ENCODE measurements at places on chromosomes 6 and 20. TPM values are rescaled to one million over a fixed set of nuclear protein-coding genes. Genes with fewer than 3 reads are reported as not detected.

The ENPP5 gene
- 10.3 TPM for total RNA-seq

The EPHA7 gene
- total RNA-seq: 1.2 TPM

The FHL5 gene
- total RNA-seq: 15.0 TPM

The RGS17 gene
- total RNA-seq: 0.64 TPM

- no peaks in the 10 kb centered on the region for H3K27me3 ChIP-seq
- DNase-seq: no peak
- peak overlapping the region; percentile 46 for H3K4me3 ChIP-seq
Observed at GRCh38 chr6:170167657-170168159, 123.2 kb downstream of the DLL1 start.

- H3K4me1 ChIP-seq: peaks cover 18% of the 10 kb centered on the region
- peak; percentile 26 for DNase-seq
- no peaks in the 10 kb centered on the region for H3K27me3 ChIP-seq
- H3K27ac ChIP-seq: no peak overlapping the region
- H3K4me3 ChIP-seq: no peak overlapping the region
Observed at GRCh38 chr20:58942549-58942948, 38.5 kb upstream of the NELFCD start.

GRCh38 chr6:105137388-105137787 lies 42.4 kb downstream of the POPDC3 start:
- no peaks in the 10 kb centered on the region for H3K4me1 ChIP-seq
- H3K27me3 ChIP-seq: no peaks in the 10 kb centered on the region
- DNase-seq: peak; percentile 18
- no peaks in the 10 kb centered on the region for H3K36me3 ChIP-seq

- DNase-seq: peak; percentile 44
- H3K4me3 ChIP-seq: no peak overlapping the region
- H3K36me3 ChIP-seq: no peaks in the 10 kb centered on the region
- no peak overlapping the region for H3K27ac ChIP-seq
Observed at GRCh38 chr6:3847521-3847920, 1.7 kb upstream of the FAM50B start.

DNA sequence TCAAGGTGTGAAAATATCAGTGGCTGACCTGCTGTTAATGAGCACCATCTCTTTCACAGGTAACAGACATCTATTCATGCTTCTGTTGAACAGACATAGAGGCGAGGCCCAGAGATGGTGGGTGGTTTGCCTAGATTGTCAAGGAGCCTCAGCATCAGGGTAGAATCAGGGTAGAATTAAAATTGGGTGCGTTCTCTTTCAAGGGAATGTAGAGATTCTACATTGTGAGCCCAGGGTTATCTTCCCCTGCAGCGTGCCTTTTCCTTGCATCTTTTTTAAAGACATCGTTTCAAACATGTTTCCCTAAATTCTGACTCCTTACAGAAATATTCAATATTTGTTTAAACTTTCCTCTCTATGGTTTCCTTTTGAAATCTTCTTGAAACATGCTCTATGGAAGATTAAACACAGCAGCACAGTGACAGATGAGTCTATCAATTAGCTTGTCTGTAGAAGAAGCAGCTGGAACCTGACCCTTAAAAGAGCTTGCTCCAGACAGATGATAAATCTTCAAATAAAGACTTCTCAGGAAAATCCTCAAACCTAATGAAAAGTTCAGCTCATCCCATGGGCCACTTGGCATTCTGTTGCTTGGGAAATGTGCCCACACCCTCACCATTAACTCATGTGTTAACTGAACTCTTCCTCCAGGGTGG lies 119.8 kb downstream of the IPCEF1 start:
- H3K27me3 ChIP-seq: no peaks in the 10 kb centered on the region
- no peaks in the 10 kb centered on the region for H3K36me3 ChIP-seq
- no peaks in the 10 kb centered on the region for H3K4me1 ChIP-seq
- no peak overlapping the region for H3K27ac ChIP-seq
- no peak for DNase-seq
- H3K4me3 ChIP-seq: no peak overlapping the region

- no peak overlapping the region for H3K4me3 ChIP-seq
- peaks cover 6% of the 10 kb centered on the region for H3K4me1 ChIP-seq
- no peak overlapping the region for H3K27ac ChIP-seq
- H3K36me3 ChIP-seq: peaks cover 13% of the 10 kb centered on the region
Observed at GRCh38 chr20:35408270-35408669, 3.5 kb downstream of the UQCC1 start.

DNA sequence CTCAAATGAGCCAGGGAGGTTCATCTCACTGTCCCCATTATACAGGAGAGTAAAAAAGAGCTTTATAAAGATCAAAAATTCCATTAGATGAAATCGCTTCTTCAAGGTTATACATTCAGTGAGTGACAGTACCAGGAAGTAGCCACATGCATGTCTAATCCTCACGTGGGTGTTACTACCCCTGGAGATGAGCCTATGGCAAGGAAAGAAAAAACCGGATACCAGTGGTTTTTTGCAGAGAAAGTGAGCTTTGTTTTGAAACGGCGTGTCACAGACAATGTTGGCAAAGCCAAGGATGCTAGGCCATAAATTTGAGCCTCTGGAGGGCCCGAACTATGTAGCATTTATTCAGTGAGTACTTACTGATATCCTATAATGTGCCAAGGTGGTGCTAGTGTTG lies 215.0 kb upstream of the RIN2 start:
- peaks cover 8% of the 10 kb centered on the region for H3K4me1 ChIP-seq
- no peaks in the 10 kb centered on the region for H3K36me3 ChIP-seq
- no peak overlapping the region for H3K4me3 ChIP-seq
- H3K27ac ChIP-seq: no peak overlapping the region

- peaks cover 13% of the 10 kb centered on the region for H3K27me3 ChIP-seq
- H3K27ac ChIP-seq: no peak overlapping the region
- DNase-seq: no peak
Observed at GRCh38 chr20:46122516-46123481, 4.7 kb downstream of the CD40 start.

GRCh38 chr6:20921578-20921977 lies 387.3 kb downstream of the CDKAL1 start:
- H3K36me3 ChIP-seq: no peaks in the 10 kb centered on the region
- H3K27me3 ChIP-seq: no peaks in the 10 kb centered on the region
- DNase-seq: peak; percentile 81

DNA sequence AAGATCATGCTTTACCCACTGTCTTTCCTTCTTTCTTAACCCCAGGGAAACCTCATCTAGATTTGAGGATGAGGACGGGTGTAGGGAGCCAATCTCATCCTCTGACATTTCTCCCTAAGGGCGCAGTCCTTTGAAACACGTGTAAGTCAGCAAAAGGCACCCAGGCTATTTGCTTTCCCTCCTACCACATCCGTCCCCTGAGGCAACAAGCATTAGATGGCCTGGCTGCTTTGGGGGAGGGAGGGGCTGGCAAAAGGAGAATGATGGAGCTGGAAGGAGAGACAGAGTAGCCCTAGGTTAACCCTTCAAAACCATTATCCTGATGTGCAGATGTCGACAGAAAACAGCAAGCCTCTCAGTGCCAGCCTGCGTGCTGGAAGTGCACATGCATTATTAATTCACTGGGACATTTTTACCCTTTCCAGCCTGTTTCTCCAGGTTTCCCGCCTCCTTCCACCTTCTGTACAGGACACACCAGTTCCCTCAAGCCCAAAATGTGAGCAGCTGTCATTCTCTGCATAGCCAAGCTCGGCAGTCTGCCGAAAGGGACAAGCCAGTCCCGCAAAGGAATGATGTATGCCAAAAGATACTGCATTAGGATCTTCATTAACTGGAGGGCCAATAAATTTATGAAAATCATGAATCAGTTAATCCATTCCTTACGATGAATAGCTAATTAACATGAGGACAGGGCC lies 547.2 kb downstream of the CD83 start:
- no peak for DNase-seq
- H3K27me3 ChIP-seq: no peaks in the 10 kb centered on the region
- no peaks in the 10 kb centered on the region for H3K36me3 ChIP-seq
- H3K27ac ChIP-seq: no peak overlapping the region
- H3K4me1 ChIP-seq: no peaks in the 10 kb centered on the region
- no peak overlapping the region for H3K4me3 ChIP-seq

- H3K4me3 ChIP-seq: no peak overlapping the region
- DNase-seq: no peak
- H3K27ac ChIP-seq: no peak overlapping the region
- peaks cover 16% of the 10 kb centered on the region for H3K27me3 ChIP-seq
- H3K4me1 ChIP-seq: peaks cover 12% of the 10 kb centered on the region
Observed at GRCh38 chr20:1888796-1889463, 6.3 kb upstream of the SIRPA start.

DNA sequence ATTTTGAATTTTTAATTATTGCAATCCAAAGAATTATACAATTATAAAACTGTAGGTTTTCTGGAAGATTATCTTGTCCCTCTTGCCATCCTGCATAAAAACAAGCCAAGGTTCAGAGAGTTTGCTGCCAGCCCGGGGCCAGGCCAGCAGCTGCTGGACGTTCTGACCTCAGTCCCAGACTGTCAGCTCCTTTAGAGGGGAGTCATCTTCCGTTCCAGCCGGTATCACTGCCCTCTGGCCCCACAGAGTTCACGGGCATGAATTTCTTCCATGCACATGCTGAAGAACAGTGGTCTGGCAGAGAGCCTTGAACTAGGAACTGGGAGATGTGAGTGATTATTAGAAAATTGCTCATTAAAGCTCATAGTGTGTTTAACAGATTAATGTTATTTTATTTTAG lies 130.4 kb upstream of the QKI start:
- H3K4me1 ChIP-seq: no peaks in the 10 kb centered on the region
- H3K27me3 ChIP-seq: no peaks in the 10 kb centered on the region
- no peak overlapping the region for H3K4me3 ChIP-seq
- H3K27ac ChIP-seq: no peak overlapping the region
- no peak for DNase-seq

DNA sequence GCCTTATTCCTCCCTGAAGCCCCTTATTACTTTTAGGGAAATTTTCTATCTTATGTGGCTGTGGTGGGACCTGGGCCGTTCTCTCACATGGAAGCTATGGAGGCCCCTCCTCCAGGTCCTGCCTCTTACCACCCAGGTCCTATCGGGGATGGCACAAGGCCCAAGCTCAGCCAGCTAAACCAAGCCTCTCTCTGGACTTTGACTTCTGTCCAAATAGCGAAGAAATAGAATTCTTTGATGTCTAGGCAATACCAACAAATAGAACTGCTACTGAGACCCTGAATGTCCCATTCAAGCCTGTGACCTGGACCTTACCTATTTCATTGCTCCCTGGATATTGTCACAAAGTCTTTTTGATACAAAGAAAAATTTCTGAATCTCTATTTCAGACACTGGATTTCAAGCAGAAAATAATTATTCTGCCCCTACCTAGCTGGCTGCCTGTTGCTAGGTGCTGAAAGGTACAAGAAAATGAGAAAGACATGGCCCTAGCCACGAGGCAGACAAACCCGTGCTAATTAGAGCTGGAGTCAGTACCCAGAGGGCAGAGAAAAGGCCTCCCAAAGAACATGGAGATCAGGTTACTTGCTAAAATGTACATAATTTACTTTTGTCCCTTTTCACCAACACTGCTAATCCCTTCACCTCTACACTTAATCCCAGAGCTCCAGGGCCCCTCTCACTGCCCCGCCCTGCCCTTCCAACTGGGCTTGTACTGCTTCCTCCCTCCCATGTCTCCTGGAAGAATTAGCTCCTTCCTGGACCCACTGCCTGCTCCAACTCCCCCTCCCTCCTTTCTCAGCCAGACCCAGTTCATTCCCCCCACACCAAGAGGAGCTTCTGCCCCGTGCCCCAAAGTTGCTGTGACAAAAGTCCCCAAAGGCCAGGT lies 15.5 kb upstream of the NNAT start:
- no peaks in the 10 kb centered on the region for H3K27me3 ChIP-seq
- no peak overlapping the region for H3K4me3 ChIP-seq
- DNase-seq: no peak
- H3K36me3 ChIP-seq: no peaks in the 10 kb centered on the region
- no peak overlapping the region for H3K27ac ChIP-seq
- no peaks in the 10 kb centered on the region for H3K4me1 ChIP-seq

- no peak overlapping the region for H3K4me3 ChIP-seq
- DNase-seq: no peak
- H3K27ac ChIP-seq: no peak overlapping the region
- H3K4me1 ChIP-seq: no peaks in the 10 kb centered on the region
- H3K27me3 ChIP-seq: no peaks in the 10 kb centered on the region
Observed at GRCh38 chr20:21179757-21180156, 53.9 kb downstream of the KIZ start.

- H3K4me3 ChIP-seq: no peak overlapping the region
- H3K36me3 ChIP-seq: no peaks in the 10 kb centered on the region
- no peaks in the 10 kb centered on the region for H3K27me3 ChIP-seq
- H3K4me1 ChIP-seq: no peaks in the 10 kb centered on the region
Observed at GRCh38 chr20:39059036-39059435, 96.9 kb downstream of the DHX35 start.

- DNase-seq: no peak
- no peaks in the 10 kb centered on the region for H3K27me3 ChIP-seq
- H3K27ac ChIP-seq: no peak overlapping the region
Observed at GRCh38 chr6:98416027-98416426, 418.3 kb upstream of the POU3F2 start.

GRCh38 chr20:9038791-9039535 lies 29.9 kb upstream of the PLCB4 start:
- no peak for DNase-seq
- no peaks in the 10 kb centered on the region for H3K36me3 ChIP-seq
- no peaks in the 10 kb centered on the region for H3K27me3 ChIP-seq
- H3K27ac ChIP-seq: no peak overlapping the region
- H3K4me1 ChIP-seq: no peaks in the 10 kb centered on the region

DNA sequence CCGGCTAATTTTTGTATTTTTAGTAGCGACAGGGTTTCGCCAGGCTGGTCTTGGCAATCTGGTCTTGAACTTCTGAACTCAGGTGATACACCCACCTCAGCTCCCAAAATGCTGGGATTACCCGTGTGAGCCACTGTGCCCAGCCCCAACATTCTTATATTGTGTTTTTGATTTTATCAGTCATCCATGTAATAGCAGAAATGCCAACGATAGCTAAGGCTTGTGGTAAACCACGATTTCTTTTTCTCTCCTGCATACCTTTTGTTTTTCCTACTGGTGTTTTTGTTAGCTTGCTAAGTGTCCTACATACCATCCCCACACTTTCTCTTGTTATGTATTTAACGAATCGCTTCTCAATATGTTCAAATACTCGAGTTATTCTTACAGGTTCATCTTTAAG lies 12.1 kb downstream of the PHACTR2 start:
- H3K4me3 ChIP-seq: no peak overlapping the region
- peaks cover 43% of the 10 kb centered on the region for H3K4me1 ChIP-seq
- no peak overlapping the region for H3K27ac ChIP-seq
- no peaks in the 10 kb centered on the region for H3K27me3 ChIP-seq
- no peak for DNase-seq

DNA sequence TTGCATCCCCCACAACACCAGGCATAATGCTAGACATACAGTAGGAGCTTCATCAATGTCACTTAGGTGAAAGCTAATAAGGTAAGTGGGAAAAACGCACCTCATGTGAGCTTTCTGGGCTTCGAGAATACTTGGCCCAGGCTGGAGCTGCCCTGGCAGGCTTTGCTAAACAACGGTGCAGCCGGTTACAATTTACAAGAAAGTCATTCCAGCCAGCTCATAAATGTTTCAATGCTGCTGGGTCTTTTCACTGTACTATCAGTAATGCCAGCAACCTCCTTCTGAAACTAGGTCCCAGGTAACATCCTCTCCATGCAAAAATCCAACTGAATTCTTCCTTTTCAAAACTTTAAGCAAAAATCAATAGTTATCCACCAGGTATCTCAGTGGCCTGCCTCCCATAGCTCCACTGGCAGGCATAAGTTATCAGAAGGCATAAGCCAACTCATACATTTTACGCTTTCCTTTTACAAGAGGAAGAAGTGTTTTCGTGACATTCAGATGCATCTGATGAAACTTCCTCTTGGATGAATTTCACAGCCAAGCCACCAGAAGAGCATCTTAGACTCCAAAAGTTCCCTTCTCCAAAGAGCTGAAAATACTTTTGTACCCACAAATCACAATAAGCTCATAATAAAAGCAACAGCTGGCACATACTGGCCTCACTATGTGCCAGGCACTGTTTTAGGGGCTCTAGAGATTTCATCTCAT lies 56.3 kb downstream of the RTN4IP1 start:
- no peaks in the 10 kb centered on the region for H3K36me3 ChIP-seq
- no peak overlapping the region for H3K27ac ChIP-seq
- no peaks in the 10 kb centered on the region for H3K4me1 ChIP-seq
- H3K27me3 ChIP-seq: no peaks in the 10 kb centered on the region

Data from lung (tissue), 17 donors.